RWPE2 (cell line): ENCODE measurements at places on chromosomes 2 and 18.

DNA sequence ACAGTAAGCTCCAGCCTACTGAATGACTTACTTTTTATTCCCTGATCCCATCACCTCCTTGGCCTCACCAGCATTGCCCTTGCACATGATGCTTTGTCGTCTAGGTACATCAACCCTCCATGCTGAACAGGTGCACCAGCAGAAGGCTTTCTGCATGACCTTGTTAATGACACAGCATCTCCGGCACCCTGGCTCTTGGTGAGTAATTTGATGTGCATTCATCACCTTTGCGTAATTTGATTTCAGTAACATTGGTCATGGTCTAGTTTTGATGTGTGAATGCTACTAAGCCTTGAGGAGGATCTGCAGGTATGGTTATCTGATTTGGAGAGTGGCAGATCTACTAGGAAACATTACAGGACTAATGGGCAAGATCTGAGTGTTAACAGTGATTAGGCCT is 103.6 kb downstream of the STK39 start:
- H3K4me1 ChIP-seq = no peaks in the 10 kb centered on the region
- no peaks in the 10 kb centered on the region for H3K27me3 ChIP-seq
- no peak overlapping the region for H3K27ac ChIP-seq
- DNase-seq = no peak
- H3K4me3 ChIP-seq = no peak overlapping the region
- H3K36me3 ChIP-seq = peaks cover 15% of the 10 kb centered on the region

DNA sequence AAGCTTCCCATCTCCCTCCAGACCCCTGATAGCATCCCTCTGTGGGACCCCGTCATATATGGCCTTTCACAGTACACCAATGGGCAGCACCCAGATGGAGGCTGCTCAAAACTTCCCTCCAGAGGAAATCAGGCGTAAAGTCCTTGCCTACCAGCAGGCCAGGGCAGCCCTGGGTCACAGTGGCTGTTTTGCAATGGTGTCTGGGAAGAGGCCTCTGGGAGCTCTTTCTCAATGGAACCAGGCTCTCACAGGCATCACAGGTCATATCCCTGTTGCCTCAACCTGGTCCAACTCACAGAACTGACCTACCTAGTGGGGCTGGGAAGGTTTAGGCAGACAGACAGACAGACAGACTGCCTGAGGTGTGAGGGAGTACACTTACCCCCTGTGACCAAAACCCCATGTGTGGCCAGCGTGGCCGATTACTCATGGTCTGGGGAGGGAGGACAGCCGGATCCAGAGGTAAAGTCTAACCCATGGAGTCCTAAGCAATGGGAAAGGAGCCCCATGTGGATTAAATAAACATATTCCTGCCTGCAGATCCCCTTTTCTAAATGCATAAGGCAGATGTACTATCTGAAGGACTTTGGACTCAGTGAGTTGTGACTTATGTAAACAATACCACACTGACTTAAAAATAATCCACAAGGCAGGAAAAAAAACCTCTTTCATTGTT is 58.2 kb downstream of the BCL2L11 start:
- H3K4me1 ChIP-seq = no peaks in the 10 kb centered on the region
- no peak overlapping the region for H3K27ac ChIP-seq
- no peak for DNase-seq
- no peaks in the 10 kb centered on the region for H3K36me3 ChIP-seq

- no peak overlapping the region for H3K27ac ChIP-seq
- H3K36me3 ChIP-seq = no peaks in the 10 kb centered on the region
- H3K4me1 ChIP-seq = no peaks in the 10 kb centered on the region
- no peaks in the 10 kb centered on the region for H3K27me3 ChIP-seq
- DNase-seq = no peak
Observed at GRCh38 chr18:55570966-55571365, 17.0 kb downstream of the TCF4 start.

DNA sequence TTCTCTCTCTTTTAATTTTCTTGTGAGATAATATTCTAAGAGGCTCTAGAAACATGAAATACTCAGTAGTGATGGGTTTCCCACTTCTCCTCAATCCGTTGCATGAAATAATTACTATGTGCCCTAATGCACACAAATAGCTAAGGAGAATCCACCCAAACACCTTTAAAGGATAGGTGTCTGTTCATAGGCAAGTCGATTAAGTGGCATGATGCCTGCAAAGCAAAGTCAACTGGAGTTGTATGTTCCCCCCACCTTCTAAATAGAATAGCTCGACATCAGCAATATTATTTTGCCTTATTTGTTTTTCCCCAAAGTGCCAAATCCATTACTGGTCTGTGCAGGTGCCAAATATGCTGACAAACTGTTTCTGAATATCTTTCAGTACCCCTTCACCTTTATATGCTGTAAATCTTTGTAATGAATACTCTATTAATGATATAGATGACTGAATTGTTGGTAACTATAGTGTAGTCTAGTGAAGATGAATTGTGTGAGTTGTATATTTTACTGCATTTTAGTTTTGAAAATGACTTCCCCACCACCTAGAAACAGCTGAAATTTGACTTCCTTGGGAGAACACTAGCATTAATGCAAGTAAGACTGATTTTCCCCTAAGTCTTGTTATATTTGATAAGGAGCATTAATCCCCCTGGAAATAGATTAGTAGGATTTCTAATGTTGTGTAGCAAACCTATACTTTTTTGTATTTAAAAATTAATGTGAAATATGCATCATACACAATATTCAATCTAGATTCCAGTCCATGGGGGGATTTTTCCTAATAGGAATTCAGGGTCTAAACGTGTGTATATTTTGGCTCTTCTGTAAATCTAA is 9.0 kb downstream of the TBR1 start:
- H3K36me3 ChIP-seq = no peaks in the 10 kb centered on the region
- H3K27me3 ChIP-seq = peaks cover 99% of the 10 kb centered on the region
- no peak overlapping the region for H3K4me3 ChIP-seq
- DNase-seq = no peak
- H3K27ac ChIP-seq = no peak overlapping the region

- H3K27ac ChIP-seq = no peak overlapping the region
- H3K4me3 ChIP-seq = no peak overlapping the region
- 0 out of 2 replicates have a peak, but pooled peaks cover 4% of the 10 kb centered on the region for H3K36me3 ChIP-seq
- DNase-seq = no peak
Observed at GRCh38 chr2:25561136-25561850, 112.1 kb downstream of the DTNB start.

DNA sequence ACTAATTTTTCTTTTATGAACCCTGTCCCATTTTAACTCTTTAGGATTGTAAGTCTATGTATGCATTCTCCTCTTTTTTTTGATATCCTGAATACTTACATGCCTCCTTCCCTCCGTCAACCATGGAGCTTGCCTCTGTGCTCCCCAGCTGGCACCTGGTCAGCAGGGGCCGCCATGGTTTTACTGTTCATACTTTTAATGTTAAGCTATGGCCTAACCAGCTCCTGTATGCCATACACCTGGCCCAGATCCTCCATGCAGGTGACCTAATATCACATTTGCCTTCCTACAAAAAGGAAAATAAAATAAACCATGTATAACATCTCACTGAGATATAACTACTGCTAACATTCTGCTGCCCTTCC is 283.1 kb upstream of the TRIB2 start:
- no peaks in the 10 kb centered on the region for H3K27me3 ChIP-seq
- H3K4me1 ChIP-seq = no peaks in the 10 kb centered on the region
- DNase-seq = no peak
- H3K36me3 ChIP-seq = no peaks in the 10 kb centered on the region
- H3K4me3 ChIP-seq = no peak overlapping the region
- H3K27ac ChIP-seq = no peak overlapping the region

- no peak overlapping the region for H3K27ac ChIP-seq
- H3K27me3 ChIP-seq = peaks cover 2% of the 10 kb centered on the region
- H3K4me3 ChIP-seq = no peak overlapping the region
- H3K36me3 ChIP-seq = no peaks in the 10 kb centered on the region
Observed at GRCh38 chr2:121065239-121065638, 219.8 kb downstream of the TFCP2L1 start.

- no peaks in the 10 kb centered on the region for H3K4me1 ChIP-seq
- no peaks in the 10 kb centered on the region for H3K36me3 ChIP-seq
- DNase-seq = no peak
- no peak overlapping the region for H3K4me3 ChIP-seq
- no peak overlapping the region for H3K27ac ChIP-seq
Observed at GRCh38 chr2:24365051-24365450, 4.7 kb upstream of the ITSN2 start.

DNA sequence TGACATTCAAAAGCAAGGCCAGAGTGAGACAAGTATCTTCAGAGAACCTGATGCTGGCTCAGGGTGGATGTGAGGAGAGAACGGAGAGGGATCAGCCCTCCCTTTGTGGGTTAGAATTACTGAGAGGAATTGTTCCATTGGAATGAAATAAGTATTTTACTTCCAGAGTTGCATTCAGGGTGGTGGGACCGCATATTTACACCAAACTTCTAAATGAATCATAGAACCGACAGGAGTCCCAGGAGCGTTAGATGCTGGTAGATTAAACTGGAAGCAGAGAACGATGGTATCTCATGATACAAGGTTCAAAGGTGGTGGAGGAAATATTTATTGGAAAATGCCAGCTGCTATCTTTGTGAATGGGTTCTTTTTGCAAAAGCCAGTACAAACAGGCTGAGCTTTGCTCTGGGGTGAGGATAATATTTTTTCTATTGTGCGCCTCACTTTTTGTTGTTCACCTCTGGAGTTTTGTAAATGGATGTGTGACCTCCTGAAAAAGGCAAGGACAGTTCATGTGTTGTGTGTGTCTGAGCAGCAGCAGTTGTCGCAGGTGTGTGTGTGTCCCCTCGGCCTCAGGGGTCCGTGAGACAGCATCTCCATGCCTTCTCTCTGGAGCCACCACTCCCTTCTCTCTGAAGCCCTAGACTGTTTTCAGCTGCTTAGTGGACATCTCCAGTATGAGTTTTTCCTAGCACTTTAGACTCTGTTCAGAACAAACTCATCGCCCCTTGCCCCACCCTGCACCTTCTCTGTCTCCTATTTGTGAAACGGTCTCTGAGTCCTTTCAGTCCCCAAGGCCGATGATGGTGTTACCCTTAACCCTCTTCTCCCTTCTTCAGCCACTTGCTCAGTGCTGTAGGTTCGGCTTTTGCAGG is 17.8 kb downstream of the MTCL1 start:
- peak overlapping the region; percentile 59 for H3K27ac ChIP-seq
- H3K27me3 ChIP-seq = no peaks in the 10 kb centered on the region
- peaks cover 67% of the 10 kb centered on the region for H3K36me3 ChIP-seq
- H3K4me3 ChIP-seq = no peak overlapping the region
- no peak for DNase-seq
- peaks cover 21% of the 10 kb centered on the region for H3K4me1 ChIP-seq

DNA sequence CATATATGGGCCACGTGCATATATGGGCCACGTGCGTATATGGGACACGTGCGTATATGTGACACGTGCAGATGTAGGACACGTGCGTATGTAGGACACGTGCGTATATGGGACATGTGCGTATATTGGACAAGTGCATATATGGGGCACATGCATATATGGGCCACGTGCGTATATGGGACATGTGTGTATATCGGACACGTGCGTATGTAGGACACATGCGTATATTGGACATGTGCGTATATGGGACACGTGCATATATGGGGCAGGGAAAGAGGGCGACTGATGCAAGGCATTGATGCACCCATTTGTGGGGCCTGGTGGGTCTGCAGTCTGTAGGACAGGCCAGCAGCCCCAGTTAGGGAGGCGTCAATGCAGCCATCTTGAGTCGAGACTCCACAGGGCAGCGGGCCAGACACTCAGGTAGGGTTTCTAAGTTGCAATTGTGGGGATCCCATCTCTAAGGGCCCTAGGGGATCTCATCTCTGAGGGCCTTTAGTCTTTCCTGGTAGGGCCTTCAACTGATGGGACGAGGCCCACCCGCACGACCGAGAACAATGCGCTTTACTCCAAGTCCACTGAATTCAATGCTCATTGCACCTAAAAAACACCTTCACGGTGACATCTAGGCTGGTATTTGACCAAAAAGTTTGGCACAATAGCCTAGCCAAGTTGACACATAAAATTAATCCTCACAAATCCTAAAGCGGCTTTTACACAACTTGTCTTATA is 92.3 kb upstream of the ZNF516 start:
- DNase-seq = no peak
- no peaks in the 10 kb centered on the region for H3K36me3 ChIP-seq
- H3K27me3 ChIP-seq = no peaks in the 10 kb centered on the region

GRCh38 chr2:119860924-119861323 is 101.2 kb downstream of the PTPN4 start:
- no peak overlapping the region for H3K4me3 ChIP-seq
- H3K36me3 ChIP-seq = peaks cover 6% of the 10 kb centered on the region; the same call in 1 of the 2 replicates
- H3K4me1 ChIP-seq = peaks cover 9% of the 10 kb centered on the region
- H3K27me3 ChIP-seq = no peaks in the 10 kb centered on the region
- DNase-seq = no peak
- no peak overlapping the region for H3K27ac ChIP-seq

GRCh38 chr2:165903406-165903805 is 50.2 kb downstream of the TTC21B start:
- peaks cover 36% of the 10 kb centered on the region for H3K36me3 ChIP-seq
- H3K4me1 ChIP-seq = peaks cover 11% of the 10 kb centered on the region
- no peak overlapping the region for H3K27ac ChIP-seq
- H3K27me3 ChIP-seq = no peaks in the 10 kb centered on the region

DNA sequence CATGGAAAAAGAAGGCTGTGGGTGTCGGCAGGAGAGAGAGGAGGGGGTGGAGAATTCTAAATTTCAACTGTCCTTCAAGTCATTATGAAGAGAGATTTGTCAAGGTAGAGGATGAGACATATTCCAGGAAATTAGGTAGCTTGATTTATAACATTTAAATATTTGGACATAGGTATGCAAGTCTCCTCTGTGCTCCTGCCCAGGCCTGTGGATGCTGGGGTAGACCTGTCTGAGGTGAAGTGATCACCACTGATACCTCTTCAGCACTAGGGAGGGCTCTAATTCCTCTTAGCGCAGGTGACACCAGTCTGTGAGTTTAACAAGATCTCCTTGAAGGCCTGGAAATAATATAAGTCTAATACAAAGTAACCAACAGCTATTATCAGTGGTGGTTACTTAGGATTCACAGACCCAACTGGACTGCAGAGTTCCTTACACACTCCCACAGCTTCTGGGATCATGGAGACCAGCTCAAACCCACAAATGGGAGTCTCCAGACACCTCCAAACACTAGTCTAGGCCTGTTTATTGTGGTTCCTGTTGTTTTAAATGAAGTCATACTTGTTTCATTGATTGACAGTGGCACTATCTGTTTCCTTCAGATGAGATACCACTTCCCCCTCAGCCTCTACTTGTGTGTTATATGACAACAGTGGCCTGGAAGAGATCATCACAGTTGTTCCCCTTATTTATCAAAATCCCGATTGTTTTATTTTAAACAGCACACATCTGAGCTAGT is 104.1 kb upstream of the ITPRID2 start:
- H3K4me3 ChIP-seq = no peak overlapping the region
- no peaks in the 10 kb centered on the region for H3K36me3 ChIP-seq
- DNase-seq = no peak
- peak overlapping the region; percentile 92 for H3K27ac ChIP-seq

GRCh38 chr2:55408918-55409868 is 10.5 kb downstream of the CCDC88A start:
- H3K27me3 ChIP-seq = no peaks in the 10 kb centered on the region
- H3K36me3 ChIP-seq = peaks cover 23% of the 10 kb centered on the region
- H3K27ac ChIP-seq = no peak overlapping the region
- DNase-seq = no peak
- peaks cover 8% of the 10 kb centered on the region for H3K4me1 ChIP-seq
